ENCODE measurements at places on chromosomes 3 and 15.
A peak's percentile ranks its signal among the peaks of the same experiment; 100 is the strongest.

- DNase-seq = no peak
These were observed 106.3 kb downstream of the PLD1 start for GRCh38 chr3:171704002-171704401.

- DNase-seq = no peak
These were observed 30.9 kb downstream of the PTH1R start for GRCh38 chr3:46908294-46908985.

GRCh38 chr3:16840101-16840424, 44.7 kb upstream of the PLCL2 start:
- no peak for DNase-seq

GRCh38 chr15:31439328-31439727, 112.7 kb downstream of the KLF13 start:
- DNase-seq = no peak

DNA sequence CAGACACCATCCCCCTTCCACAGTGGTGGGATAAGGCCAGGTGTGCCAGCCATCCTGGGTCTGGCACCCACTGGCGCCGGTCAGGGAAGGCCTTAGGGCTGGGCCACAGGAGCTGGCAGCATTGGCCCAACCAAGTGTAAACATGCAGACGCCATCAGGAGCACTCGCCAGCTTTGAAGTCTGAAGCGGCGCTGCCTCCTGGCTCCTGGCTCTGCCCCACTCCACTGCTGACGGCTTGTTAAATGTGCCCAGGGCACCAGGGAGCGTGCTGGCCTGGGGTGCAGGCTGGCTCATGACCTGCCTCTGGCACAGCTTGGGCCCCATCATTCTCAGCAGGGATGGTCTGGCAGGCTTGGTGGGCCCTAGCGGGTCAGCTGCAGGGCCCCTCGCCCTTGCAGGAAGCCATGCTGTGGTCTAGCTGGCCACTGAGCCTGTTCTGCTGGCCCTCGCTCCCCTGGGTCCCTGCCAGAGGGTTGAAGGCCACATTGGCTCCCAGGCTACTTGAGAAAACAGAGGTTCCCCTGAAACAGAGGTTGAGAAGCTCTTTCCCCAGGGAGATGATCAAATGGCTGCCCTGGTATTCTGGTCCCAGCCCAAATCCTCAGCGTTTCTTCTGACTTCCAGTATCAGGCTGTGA, 116.6 kb downstream of the DNAJB8 start:
- no peak for DNase-seq

- DNase-seq = peak; percentile 80
These were observed 9.5 kb downstream of the CHSY1 start for GRCh38 chr15:101242160-101242998.

All from central memory CD4-positive, alpha-beta T cell (primary cell).